ENCODE measurements at places on chromosomes 6 and 20.

- no peak for DNase-seq
These were observed 11.0 kb downstream of the CD24 start for GRCh38 chr6:106963544-106963943.

DNA sequence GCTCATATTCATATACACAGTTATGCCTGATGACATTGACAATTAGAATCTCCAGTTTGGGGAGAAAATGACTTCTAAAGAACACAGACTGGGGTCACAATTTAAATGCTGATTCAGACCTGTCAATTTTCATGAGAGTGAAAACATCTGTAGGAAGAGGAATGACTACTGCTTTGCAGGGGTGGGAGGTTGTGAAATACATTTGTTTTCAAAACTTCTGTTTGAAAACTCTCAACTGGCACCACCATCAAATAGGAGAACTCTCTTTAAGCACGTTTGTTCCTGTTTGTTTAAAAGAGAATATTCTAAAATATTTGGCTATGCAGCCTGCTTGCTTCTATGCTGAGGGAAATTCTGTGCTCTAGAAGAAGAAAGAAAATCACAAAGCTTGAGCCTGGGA lies 50.8 kb upstream of the ADGRF5 start:
- no peak for DNase-seq

GRCh38 chr6:103862297-103862696 lies 997.4 kb downstream of the HACE1 start:
- no peak for DNase-seq

- DNase-seq, result no peak
These were observed 94.1 kb downstream of the MAN1A1 start for GRCh38 chr6:119255492-119255891.

- no peak for DNase-seq
These were observed 68.8 kb downstream of the CDS2 start for GRCh38 chr20:5195655-5196054.

DNA sequence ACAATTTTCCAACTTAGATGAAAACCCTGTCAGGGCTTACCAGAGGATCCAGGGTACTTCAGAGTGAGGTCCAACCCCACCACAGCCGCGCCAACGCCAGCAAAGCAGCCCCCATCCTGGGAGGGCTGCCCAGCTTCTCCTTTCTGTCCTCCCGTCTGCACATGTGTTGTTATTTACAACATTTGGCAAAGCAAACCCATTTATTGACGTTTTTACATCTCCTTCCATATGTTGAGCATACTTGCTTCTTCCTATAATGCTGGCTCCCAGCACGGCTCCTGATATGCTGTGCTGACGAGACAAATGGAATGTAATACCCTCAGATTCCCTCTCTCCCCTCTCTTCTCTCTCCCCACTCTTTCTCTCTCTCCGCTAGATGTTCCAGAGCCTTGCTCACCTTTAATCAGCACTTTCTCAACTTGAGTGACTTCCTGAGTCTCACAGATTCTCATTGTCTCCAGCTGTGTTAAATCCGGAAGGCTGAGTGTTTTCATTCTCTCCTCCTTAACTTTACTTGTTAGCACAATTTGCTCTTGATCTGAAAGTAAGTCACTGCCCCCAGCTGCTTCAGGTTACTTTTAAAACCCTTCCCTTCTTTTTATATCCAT lies 22.7 kb downstream of the RCAN2 start:
- DNase-seq, result no peak

DNA sequence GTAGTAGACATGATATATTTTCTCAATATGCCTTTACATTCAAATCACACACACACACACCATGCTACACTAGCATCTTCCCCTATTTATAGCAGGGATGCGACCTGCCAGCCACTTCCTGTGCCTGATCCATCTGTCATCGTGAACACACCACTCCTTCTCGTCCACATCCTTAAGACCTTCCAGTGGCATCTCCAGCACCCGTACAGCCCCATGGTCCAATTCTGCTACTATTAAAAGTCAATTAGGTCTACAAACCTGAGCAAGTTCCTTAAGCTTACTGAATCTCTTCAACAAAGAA lies 54.5 kb downstream of the KIF16B start:
- DNase-seq, result no peak

DNA sequence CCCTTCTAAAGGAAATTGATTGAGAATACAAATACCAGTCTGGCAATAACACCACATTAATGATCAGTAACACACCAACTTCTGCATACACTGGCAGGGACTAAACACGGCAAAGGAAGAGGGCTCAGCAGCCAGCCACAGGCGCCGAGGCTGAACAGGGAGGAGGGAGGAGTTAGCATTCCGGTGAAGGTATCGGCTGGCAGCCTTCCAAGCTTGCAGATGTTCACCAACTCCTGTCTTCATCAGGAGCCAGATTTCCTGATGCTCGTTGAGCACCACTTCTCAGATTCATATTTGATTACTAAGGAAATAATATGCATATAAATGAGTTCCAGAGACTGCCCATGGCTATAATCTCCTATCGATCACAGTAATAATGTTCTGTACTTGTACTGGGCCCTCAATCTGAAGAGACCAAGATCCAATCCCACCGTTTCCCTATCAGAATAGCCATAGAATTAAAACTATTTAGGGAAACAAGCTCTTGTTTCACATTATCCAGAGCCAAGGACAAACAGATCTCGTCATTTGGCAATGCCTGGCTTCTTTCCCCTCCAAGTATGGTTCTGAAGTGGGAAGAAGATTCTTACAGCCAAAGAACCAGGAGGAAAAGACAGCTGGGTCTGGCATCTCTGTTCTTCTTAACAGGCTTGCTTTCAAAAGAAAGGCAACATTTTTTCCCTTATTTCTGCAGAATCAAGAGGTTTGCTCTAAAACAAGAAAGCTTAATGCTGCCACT lies 42.2 kb downstream of the GFOD1 start:
- DNase-seq, result no peak

DNA sequence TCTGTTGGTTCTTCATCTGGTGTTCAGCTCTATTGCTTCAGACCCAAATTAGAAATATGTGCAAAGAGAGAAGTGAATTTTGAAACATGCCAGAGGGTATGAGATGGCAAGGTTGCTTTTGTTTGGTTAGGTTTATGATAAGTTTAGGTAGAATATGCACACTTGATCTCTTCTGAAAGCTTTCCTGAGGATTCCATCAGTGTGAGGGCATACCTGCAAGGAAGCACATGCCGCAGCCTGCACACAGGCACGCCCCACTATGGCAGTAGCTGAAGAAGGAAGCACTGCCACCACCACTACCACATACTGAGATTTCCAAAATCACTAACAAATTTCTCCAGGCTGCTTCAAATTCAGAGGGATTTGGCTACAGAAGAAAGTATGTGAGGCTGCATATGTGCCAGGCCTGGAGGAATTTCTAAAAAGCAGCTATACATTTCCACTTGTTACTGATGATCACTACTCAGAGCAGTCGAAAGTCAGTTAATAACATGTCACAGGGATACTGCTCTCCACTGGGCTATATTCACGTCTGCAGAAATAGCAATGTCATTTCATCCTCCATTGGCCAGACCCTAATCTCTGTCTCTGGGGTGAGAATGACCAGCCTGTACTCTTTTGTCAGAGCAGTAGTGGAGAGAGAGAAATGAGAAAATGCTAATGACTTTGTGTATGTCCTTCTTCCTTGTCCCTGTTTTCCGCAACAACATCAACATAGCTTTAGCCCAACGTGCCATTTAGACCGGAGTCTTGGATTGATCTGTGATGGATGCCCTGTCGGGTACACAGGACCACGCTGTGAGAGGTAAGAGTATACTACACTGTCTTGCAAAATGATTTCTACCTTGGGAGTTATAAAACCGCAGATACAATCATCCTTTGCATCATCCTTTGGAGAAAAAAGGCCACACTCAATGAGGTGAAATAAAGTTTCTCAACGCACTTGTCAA lies 396.7 kb downstream of the LAMA2 start:
- no peak for DNase-seq

DNA sequence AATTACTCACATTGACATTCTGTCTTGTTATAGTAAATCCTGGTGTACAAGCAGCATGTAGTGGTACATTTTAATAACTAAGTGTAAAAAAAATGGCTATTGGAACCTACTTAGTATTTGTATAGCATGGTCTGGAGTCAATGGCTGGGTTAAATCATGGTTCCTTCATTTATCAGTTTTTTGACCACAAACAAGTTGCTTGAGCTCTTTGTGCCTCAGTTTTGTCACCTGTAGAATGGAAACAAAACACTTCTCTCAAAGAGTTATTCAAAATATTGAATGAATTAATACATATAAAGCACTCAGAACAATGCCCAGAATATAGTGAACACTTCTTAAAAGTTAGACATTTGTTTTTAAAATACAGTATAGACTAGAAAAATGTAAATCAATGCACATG lies 93.2 kb upstream of the HS3ST5 start:
- DNase-seq, result no peak

- no peak for DNase-seq
These were observed 541 bp downstream of the CDC25B start for GRCh38 chr20:3796477-3797225.

DNA sequence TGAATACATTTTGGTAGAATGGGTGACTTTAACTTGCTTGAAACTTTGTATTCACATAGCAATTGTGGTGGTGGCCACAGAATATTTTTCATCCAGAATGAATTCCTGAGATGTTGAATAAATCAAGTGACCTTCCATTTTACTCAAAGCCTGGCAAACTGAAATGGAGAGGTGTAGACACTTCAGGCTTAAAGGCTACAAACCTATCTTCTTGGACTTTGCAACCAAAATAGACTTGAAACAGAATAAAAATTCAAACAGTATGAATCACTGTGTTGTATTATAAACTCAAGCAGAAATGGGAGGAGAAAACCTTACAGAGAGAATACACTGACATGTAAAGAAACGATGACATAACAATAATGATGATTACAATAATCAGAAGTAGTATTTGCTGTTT lies 371.6 kb downstream of the BCKDHB start:
- DNase-seq, result no peak

GRCh38 chr20:51142448-51142847 lies 119.5 kb upstream of the KCNG1 start:
- DNase-seq, result no peak

GRCh38 chr6:49541210-49541724 lies 9.2 kb upstream of the C6orf141 start:
- DNase-seq, result peak; percentile 66

DNA sequence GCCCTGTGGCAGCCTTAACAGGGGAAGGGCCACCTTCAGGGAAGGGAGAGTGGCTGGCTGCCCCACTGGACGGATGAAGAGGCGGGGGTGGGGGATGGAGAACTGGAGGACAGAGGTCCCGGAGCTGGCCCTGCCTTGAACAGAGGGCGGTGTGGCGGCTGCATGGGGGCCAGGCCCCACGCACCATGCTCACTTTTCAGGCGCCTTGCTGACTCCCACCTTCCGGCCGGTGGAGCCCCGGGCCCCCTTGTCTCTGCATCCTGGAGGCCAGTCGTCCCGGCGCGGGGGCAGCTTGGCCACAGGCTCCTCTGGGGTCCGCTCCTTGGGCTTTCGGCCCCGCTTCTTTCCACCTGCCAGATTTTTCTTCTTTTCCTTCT lies 3.5 kb upstream of the UCKL1 start:
- DNase-seq, result no peak

DNA sequence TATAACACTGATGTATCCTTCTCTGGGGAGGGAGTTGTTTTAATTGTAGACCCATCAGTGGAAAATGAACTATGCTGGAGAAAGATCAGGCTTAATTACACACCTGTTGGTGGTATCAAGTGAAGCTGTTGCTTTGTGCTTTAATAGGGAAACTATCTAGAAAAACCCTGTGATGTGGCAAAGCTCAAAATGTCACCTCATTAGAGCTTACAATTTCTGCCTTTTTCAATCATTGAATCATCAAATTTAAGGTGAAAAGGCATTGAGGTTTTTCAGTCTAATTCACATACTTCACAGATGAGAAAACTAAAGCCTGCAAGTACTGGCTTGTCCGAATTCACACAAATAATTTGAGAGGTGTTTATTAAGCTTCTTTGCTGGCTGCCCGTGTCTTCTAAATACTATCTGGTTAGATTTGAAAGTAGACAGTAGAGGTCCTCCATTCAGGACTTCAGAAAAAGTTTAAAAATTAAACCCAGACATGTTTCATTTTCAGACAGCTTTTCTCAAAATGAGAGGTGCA lies 143.3 kb upstream of the MAP3K7 start:
- DNase-seq, result no peak

GRCh38 chr20:38892091-38892981 lies 33.9 kb upstream of the FAM83D start:
- no peak for DNase-seq

- no peak for DNase-seq
These were observed 15.8 kb upstream of the MAP7 start for GRCh38 chr6:136566007-136566487.

GRCh38 chr6:106194949-106195921 lies 109.1 kb downstream of the PRDM1 start:
- peak; percentile 51 for DNase-seq

DNA sequence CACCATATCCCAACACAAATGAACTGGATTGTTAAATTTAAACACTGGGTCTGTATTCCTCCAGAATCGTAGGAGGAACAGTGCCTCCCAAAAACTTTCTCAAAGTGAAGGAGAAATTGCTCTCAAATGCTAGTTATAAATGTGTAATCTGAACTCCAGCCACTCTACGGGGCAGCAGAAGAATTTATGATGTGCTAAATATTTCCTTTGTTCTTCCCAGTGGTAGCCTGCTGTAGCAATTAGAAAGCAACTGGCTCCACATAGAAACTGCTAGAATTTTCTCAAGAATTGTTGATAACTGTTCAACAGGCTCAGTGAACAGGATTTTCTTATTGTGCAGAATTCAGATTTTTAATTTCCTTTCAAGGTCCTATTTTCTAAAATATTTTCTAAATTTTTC lies 49.8 kb upstream of the EYA4 start:
- DNase-seq, result no peak

Measured in kidney epithelial cell (primary cell).